HT-29 (cell line): ENCODE measurements at places on chromosomes 2 and 18.

DNA sequence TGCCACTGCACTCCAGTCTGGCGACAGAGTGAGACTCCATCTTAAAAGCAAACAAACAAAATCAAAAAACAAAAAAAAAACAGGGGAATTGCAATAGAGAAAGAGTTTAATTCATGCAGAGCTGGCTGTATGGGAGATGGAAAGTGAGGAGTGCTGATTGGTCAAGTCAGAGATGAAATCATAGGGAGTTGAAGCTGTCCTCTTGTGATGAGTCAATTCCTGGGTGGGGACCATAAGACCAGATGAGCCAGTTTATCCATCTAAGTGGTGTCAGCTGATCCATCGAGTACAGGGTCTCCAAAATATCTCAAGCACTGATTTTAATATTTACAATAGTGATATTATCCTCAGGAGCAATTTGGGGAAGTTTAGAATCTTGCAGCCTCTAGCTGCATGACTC is 45.3 kb downstream of the FRZB start:
- DNase-seq: no peak

DNA sequence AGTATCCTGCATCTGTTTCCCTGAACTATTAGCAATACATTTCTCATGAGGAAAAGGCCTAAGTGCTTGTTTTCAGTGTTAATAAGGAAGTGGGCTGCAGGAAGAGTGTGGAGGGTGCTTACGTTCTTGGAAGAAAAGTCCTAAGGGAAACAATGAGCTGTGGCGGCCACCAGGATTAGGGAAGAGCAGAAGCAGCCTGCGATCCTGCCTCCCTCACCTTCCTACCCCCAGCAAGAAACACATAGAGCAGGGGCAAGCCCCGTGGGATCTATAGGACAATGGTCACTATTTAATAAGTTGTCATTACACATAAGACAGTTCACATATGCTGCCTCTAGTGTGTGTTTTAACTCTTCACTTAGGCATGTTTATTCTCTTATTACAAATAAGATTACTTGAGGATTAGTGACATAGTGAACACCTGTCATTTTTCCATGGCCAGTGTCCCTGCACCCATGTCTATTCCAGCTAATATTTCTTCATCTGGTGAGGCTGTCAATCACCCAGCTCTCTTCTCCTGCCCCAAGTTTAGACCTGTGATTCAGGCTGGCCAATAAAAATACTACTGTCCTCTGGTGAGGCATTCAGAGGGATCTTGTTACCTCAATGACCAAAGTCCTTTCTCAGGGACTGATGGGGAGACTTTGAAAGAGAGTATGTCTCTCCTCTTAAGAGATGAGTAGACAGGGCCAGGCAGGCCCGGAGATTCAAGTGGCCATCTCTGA is 510.9 kb upstream of the CELF4 start:
- no peak for DNase-seq

GRCh38 chr2:216796115-216796840 is 63.6 kb downstream of the TNP1 start:
- DNase-seq: no peak

GRCh38 chr2:223880796-223881195 is 43.4 kb upstream of the AP1S3 start:
- no peak for DNase-seq

- no peak for DNase-seq
Measured at GRCh38 chr18:9513971-9514512, 38.7 kb downstream of the RALBP1 start.

- no peak for DNase-seq
Measured at GRCh38 chr2:16395601-16396000, 270.0 kb downstream of the CYRIA start.

- DNase-seq: no peak
Measured at GRCh38 chr2:167551416-167551815, 663.1 kb downstream of the XIRP2 start.

DNA sequence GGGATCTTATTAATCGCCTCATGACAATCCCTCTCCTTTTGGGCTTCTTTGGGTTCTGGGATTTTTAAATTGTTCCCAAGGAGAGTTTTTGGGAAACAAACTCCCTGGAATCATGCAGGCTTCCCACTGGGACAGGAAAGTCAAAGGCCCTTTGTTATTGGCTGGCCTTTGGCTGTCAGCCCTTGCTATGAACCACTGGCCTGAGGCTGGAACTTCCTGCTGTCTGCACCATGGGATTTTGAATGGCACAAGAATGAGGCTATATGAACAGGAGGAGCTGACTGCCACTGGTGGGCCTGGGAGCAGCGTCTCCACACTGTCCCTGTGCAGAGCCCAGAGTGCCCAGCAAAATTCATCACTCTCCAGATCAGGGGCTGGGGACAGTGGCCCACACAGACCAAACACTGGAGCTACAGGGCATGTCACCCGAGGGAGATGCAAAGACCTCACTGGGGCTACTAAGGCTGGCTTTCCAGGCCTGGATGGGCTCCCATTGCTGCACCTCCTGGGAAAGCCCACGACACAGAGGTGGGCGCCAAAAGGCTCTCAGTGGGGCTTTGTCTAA is 35.7 kb downstream of the STEAP3 start:
- DNase-seq: no peak

GRCh38 chr2:219626540-219626939 is 890 bp upstream of the SLC4A3 start:
- DNase-seq: no peak

DNA sequence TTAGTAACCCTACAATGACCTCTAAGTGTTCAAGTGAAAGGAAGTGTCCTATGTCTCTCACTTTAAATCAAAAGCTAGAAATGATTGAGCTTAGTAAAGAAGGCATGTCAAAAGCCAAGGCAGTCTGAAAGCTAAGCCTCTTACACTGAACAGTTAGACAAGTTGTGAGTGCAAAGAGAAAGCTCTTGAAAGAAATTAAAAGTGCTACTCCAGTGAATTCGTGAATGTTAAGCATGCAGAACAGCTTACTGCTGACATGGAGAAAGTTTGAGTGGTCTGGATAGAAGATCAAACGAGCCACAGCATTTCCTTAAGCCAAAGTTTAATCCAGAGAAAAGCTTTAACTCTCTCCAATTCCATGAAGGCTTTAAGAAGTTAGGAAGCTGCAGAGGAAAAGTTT is 373.7 kb downstream of the NR4A2 start:
- no peak for DNase-seq

GRCh38 chr2:88159481-88159880 is 10.7 kb upstream of the THNSL2 start:
- DNase-seq: no peak

- no peak for DNase-seq
Measured at GRCh38 chr2:39399570-39399969, 37.5 kb downstream of the MAP4K3 start.

DNA sequence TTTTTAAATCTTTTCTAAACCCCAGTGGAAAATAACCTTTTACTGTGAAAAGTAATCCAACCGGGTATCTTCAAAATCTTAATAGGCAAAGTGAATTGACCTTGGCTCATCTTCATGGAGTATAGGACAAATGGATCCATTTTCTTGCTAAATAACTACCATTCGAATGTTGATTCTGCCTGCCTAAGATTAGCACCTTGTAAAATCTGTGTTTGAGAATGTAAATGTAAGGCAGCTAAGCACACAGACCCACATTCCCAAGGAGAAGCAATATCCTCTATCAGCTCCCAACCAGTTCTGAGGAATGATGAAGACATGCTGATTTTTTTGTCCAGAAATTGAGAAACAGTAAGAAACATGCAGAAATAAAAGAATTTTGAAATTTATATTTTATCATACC is 509.8 kb upstream of the SMIM21 start:
- DNase-seq: no peak

DNA sequence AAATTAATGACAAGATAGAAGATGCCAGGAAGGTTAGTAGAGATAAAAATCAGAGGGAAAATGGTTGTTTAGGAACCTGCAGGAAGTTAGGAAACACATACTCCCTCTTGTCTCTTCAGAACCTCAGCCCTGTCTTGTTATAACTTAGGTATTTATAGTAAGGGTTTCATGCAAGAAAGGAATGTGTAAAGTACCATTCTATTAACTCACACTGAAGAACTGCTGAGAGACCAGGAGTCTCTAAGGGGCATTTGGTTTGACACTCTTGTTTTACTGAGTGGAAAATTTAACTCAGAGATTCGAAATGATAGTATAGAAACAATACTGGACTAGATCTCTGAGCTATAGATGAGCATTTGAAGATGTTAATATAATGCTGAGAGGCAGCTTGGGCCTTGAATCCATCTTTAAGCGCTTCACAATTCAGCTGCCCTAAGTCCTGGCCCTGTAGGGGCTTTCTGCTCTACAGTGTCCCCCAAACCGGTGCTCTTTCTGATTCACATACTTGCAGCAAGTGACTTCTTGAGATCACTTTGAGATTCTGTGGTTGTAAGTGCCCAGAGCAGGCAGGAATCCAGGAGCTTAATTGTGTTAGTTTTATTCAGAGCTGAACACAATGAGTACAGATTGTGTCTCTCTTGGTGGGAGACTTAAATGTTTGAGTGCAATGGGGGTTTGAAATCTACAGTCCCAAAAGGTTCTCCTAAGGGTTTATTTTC is 235.0 kb upstream of the RGPD4 start:
- no peak for DNase-seq

DNA sequence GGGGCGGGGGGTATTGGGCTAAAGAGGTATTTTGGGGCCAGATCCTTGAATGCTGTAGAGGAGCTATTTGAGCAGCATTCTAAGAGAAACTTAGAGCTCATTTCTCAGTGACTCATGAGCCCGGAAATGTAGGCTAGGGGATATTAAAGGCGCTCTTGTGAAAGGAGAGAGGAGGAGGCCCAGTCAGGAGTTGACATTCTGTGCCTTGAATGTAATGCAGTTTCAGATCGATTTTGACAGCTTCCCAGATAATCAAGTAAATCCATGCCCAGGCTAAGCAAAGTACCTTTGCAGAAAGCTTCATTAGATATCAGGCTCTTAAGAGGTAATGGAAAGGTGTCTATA is 1.5 kb downstream of the CAB39 start:
- DNase-seq: peak; percentile 70

GRCh38 chr2:72545790-72546189 is 280.0 kb downstream of the EXOC6B start:
- no peak for DNase-seq

- DNase-seq: no peak
Measured at GRCh38 chr2:56372071-56372656, 188.4 kb downstream of the CCDC85A start.

DNA sequence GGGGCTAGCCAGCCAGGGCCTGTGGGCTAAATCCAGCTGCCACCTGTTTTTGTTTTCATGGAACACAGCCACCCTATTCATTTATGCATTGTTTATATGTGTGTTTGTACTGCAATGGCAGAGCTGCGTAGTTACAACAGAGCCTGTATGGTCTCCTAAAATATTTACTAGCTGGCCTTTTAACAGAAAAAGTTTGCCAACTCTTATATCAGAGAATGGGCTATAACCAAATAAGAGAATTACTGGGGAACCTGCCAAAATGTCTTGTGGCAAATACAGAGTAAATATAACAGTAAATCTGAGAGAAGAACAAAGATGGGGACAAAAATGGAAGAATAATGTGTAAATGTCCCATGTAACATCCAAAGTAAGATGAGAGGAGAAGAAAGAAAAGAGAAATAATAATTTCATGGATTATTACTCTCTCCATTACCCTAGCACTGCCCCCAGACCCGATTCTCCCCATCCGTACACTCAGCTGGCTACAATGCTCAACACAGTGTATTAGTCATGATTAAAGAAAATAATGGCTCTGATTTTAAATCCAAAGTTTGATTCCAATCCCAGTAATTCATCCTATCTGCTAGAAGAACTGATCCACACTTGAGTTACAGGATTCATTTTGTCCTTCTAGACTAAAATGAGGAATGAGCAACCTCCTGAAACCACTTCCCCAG is 249.3 kb downstream of the LRATD1 start:
- no peak for DNase-seq

DNA sequence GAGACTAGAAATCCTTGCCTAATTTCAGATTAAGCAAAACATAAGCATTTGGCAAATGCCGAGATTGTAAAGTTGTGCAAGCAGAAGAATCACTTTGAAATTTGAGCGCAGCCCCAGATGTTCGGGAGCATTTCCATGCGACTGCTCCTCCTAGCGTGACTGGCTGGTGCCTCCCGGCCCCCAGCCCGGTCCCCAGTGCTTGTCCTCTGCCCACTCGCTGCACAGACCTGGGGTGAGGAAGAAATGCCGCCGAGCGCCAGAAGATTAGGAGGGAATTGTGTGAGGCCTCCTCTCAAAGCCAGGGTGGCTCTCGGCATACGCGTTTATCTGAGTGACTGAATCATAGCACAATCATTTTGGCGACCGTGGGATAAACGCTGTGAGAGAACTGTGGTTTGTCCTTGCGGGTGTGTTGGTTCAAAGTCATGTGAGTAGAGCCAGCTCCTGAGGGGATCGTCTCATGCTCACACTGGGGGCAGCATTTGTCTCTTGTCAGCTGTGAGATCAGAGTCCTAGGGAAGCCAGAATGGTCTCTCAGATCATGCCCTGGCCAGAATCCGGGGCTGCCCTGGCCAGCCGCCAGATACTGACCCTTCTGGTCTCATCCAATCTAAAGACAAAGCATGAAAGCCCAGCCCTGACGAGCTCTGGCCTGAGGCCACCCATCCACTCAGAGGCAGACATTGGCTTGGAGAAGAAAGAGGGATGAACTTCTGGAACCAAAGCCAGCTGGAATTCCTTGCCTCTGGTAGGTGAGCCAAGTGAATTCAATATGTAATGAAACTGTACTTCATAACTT is 189.3 kb downstream of the SH3RF3 start:
- no peak for DNase-seq

GRCh38 chr2:158034198-158034866 is 67.3 kb upstream of the UPP2 start:
- peak; percentile 90 for DNase-seq

DNA sequence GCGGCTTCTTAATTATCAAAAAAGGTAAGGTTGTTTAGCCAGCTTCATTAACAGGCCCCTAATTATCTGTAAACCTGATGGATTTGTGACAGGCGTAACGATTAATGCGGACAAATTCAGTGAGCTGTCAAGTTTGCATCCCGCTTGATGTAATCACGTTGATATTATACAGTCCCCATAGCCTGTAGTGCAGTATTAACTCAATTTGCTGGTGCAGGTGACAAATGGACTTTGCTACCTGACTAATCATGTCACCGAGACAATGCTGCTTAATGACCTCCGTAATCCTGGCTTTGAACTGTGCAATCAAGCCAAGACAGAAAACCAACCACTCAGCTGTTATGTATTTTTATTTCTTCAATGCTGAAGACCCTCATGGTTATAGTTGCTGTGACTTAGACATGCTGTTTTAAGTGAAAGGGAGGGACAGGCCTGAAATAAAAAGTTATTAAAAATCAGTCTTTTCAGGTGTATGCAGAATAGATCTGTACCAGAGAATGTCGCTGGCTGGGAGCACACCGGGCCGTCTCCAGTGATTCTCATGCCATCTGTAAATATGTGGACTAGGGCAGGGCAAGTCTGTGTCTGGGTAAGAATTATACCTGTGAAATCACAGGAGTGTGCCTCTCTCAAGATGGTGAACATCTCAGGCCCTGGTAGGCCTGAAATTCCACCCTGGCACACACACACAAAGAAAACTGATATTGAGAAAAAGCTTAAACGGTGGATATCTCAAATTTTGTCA is 4.3 kb downstream of the TSHZ1 start:
- DNase-seq: peak; percentile 58

GRCh38 chr2:69013142-69013839 is at the start of gene ANTXR1:
Gene ANTXR1 (plus strand): TSS chr2:69013179. CDS start chr2:69013500, 321 bp downstream.
- no peak for DNase-seq

GRCh38 chr2:206918263-206918662 is 21.1 kb upstream of the CPO start:
- DNase-seq: no peak
